Brain (organoid and tissue), 16 donors: ENCODE measurements at places on chromosomes 6 and 20.

DNA sequence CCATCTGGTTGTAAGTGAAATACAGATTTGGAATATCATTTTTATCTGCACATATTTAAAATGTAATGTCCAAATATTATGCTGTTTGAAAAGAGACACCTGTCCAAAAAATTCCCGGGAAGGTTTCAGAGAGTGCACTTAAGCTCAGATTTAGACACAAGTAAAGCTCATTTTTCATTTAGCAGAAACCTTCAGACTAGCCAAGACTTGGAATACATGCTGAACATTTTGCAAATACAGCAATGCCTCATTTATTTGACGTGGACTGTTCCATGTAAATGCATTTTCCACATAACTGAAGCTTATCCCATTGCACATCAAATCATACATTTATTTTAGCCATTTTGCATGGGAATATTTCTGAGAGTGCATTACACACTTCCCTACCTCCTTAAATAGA is 280.7 kb downstream of the ZNF217 start:
- no peak for DNase-seq

DNA sequence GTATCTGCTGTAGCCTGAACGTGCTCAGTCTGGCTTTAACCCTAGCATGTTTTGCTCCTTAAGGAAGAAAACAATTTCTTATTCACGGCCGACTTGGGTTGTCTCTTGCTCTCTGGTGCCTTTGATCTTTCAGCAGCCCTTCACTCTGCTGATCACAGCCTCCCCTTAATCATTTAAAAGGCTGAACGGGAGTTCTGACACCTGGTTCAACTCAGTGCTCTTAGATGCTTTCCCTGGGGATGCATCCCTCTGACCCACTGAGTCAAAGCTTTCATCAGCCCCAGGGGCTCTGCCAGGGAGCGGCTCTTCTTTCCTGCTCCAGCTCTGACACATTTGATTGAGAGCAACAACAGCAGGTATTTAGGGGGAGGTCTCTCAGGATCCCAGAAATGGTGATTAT is 79.0 kb upstream of the FYN start:
- no peak for DNase-seq

- no peak for DNase-seq
Observed at GRCh38 chr6:6516666-6517458, 71.7 kb upstream of the LY86 start.

DNA sequence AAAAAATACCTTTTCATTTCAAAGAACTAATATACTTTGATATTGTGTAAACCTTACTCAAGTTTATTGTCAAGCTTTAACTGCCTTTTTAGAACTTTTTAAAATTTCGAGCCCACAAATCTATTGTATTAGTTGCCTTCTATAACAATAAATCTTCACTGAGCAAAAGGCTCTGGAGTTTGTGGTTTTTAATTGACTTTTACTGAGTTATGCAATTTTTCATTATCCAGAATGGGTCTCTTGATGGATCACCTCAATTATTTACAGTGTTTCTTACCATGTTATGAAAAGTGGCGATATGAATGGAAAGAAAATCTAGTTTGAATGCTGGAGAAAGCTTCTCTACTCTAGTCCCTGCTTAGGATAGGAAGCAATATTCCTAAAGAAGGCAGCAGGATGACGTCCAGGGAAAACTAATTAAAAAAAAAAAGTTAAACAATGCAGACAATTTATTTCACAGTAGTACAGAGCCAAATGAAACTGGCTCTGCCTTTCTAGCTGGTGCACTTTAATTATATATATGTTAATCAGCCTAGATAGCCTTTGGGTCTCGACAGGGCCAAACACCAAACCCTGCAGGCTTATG is 5.0 kb downstream of the ID4 start:
- DNase-seq = no peak

- peak; percentile 19 for DNase-seq
Observed at GRCh38 chr6:130018744-130019325, 454 bp downstream of the L3MBTL3 start.

- DNase-seq = no peak
Observed at GRCh38 chr6:138537106-138537505, 37.8 kb upstream of the NHSL1 start.

- no peak for DNase-seq
Observed at GRCh38 chr20:43375591-43375990, 82.1 kb upstream of the SRSF6 start.

DNA sequence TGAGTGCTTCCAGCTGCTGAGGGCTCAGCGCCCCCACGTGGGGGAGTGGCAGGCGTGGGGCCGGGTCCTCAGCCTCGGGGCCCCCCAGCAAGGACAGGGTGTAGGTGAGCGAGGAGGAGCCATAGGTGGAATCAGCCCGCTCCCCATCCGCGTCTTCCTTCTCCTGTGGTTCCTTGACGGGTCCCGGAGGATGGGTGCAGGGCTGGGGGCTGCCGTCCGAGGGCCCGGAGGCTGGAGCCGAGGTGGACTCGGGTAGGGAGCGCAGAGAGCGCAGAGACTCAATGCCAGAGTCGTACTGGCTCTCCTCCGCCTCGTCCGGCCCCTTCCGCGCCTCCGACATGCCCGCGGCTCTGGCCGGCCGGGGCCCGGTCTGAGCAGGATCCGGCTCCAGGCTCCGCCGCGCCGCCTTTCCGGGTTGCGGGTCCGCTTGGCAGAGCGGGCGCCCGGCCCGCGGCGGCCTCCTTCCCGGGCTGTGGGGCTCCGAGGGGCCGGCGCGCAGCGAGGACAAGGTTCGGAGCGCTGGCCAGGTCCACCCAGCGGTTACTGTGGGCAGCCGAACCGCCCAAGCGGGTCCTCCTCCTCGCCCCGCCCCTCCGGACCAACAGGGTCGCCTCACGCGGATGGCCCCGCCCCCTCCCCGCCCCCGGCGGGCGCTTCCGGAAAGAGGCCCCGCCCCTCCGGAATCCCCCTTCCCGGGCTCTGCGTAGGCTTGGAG is at the start of gene NFKBIE:
Gene NFKBIE (minus strand): TSS at position 545 of the 715 bp plus-strand sequence. CDS start 205 bp downstream, at position 340.
- DNase-seq = peak; percentile 87

DNA sequence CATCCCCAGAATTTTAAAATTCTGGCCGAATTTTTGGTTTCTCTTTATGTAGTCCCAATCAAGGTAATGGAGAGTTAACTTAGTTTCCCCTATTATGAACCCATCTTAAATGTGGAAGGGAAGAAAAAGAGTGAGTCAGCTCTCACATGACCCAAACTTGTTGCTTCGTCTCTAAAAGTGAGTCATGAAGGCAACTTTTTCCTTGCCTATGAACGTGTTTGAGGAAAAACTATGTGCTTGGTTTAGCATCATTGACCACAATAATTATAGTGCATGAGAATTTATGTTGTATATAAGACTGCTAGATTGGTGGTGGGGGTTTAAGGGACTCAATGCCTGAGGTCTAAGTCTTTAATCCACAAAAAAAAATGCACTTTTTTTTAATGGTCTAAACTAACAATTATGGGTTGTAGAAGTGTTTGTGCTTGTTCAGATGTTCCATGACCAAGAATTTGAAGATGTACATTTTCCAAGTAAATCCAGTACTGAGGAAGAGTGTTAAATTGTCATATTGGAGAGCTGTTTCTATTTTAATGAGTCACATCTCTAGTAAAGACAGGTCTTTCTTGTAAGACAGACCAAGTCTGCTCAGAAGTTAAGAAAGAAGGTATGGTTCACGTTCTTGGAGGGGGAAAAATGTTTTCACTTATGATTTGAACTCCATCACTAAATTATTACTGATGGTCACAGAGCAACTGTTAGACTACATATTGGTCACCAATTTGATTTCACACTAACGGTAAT is 409.9 kb upstream of the MARCKS start:
- no peak for DNase-seq

DNA sequence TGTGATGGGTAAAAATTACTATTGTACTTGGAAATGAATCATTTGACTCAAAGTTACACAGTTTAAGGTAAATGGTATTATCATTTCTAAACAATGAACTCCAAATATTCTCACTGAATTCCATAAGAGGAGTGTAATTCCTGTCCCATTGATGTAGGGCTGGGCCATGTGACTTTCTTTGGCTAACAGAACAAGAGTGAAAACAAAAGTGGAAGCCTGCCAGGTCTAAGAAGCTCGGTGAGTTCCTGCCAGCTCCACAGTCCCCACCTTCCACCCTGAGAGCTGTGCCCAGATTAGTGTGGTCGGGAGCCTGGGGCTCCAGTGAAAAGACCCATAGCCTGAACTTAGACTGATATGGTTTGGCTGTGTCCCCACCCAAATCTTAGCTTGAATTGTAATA is 24.6 kb downstream of the TBXT start:
- DNase-seq = no peak

DNA sequence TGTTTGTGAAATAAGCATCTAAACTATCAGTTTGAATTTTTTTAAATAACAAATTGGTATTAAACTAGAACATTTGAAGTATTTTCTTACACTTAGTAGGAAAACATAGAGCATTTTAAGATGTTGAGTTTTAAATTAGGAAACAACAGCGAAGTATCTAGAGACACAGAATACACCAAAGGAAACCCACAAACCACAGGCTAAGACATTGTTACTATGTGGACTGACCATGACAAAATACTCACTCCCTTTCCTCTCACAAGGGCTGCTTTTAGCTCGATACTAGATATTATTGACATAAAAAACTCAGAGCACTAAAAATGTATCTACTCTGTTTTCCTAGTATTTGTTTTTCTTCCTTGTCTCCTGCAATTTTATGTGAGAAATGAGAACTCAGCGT is 266.0 kb upstream of the CITED2 start:
- DNase-seq = no peak

DNA sequence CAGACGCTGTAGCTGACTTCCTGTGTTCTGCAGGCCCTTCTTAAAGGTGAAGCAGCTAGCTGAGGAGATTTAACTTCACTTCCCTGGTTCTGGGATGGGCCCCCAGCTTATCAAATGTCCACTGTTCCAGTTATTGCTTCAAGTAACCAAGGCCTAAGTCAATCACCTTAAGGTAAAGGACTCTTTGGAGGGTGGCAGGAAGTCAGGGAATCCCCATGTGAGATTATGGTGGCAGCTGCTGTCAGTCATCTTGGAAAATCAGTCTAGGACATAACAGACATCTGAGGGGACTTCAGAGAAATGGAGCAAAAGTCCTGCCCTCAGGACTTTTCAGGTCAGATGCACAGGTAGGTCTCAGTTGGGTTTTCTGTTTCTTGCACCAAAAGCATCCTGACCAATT is 3.8 kb downstream of the ELOVL5 start:
- no peak for DNase-seq

DNA sequence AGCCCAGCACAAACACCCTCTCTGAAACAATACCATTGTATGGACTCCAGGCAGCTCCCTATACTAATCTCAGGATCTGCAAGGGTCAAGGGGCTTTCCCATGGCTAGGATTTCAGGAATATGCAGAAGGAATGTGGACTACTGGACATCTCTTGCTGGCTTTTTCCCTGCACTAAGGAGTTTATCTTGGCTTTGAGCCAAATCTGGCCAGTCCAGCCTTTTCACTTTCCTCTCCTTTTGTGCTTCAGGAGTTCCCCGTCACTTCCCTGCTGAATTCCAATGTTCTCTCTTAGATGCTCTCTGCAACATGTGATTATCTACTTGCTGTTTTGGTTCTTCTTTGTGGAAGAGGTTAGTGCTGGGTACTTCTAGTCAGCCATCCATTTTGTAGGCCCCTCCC is 568.2 kb downstream of the HDGFL1 start:
- DNase-seq = no peak

GRCh38 chr20:25310921-25311728 is 63.2 kb downstream of the PYGB start:
- no peak for DNase-seq

GRCh38 chr6:79461205-79461604 is 76.0 kb downstream of the LCA5 start:
- DNase-seq = no peak

GRCh38 chr20:61307686-61308476 is 55.8 kb downstream of the CDH4 start:
- DNase-seq = no peak

- no peak for DNase-seq
Observed at GRCh38 chr20:48129345-48129942, 344.2 kb upstream of the SULF2 start.

GRCh38 chr20:39893003-39893685 is 795.9 kb downstream of the MAFB start:
- no peak for DNase-seq

- DNase-seq = no peak
Observed at GRCh38 chr6:53746442-53747103, 48.2 kb upstream of the LRRC1 start.

DNA sequence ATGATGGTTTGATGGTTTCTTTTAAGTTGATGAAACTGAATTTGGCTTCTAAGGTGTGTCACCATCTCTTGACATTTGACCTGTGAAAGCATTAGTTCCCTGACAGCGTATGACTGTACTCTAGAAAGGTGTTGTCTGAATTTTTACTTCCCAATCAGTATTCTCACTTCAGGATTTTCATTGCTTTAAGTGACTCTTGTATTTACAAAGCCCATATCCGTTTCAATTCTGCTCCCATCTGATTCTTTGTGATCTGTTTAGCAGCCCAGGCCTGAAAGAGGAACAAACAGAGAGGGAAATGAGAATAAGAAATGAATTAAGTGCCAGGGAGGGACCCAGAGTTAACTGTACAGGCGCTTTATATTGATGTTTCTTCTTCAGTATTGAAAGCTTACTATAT is 73.7 kb downstream of the FARS2 start:
- no peak for DNase-seq

- DNase-seq = no peak
Observed at GRCh38 chr6:52594221-52594620, 17.4 kb upstream of the TRAM2 start.

DNA sequence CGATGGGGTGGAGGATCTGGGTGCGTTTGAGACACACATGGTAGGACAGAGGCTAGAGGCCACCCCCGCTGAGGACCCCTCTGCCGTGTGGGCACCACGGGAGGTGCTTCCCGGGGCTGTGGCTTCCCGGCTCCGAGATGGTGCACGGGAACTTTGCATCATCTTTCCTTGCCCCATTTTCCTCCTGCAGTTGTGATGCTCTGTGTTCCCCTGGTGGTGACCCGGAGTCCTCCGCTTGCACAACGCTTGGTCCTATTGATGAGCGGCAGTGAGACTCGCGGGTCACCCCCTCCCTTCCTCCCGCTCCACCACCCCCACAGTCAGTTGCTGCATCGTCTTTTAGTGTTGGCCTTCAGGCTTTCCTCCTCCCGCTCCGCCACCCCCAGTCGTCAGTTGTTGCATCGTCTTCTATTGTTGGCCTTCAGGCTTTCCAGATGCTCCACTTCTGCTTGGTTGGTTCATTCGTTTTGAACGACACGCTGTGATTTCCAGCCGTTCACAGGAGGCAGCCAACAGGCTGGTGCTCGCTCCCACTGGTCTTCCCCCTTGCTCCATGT is 37.3 kb downstream of the PYGB start:
- DNase-seq = no peak

DNA sequence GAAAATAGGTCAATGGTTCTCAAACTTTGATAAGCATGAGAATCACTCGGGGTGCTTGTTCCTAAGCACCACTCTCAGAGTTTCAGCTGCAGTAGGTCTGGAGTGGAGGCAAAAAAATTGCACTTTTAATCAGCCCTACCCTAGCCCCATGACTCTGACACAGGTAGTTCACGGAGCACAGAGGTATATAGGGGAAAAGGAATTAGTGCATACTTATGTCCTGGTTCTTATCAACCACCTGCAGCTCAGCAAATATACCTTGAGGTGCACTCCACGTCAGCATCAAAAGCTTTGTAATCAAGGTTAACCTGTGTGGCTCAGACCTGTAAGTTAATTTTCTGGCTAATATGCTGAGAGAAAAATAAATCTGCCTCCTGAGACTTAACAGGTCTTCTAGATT is 138.8 kb upstream of the HMGN3 start:
- no peak for DNase-seq
